Occipital lobe (tissue), 3 donors: ENCODE measurements at places on chromosomes 5 and 9. TPM values are rescaled to one million over a fixed set of nuclear protein-coding genes. Genes with fewer than 3 reads are reported as not detected.

DNA sequence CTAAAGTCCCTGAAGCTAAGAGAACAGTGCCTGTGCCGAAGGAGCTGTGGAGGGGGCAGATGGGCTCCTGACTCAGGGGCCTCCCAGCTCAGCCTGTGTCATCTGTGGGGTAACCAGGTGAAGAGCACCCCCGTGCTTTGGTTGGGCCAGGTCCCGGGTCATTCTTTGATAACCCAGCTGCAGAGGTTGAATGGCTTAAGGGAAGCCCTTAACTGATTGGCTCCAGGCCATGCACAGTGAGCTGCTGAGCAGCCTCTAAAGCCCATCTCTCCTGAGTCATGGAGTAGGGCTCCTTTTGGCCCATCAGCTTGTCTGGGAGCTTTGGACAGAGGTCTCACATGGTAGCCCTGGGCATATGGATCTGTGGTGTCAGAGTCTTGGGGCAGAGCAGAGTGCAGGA lies 28.7 kb downstream of the COL27A1 start:
- DNase-seq = no peak

DNA sequence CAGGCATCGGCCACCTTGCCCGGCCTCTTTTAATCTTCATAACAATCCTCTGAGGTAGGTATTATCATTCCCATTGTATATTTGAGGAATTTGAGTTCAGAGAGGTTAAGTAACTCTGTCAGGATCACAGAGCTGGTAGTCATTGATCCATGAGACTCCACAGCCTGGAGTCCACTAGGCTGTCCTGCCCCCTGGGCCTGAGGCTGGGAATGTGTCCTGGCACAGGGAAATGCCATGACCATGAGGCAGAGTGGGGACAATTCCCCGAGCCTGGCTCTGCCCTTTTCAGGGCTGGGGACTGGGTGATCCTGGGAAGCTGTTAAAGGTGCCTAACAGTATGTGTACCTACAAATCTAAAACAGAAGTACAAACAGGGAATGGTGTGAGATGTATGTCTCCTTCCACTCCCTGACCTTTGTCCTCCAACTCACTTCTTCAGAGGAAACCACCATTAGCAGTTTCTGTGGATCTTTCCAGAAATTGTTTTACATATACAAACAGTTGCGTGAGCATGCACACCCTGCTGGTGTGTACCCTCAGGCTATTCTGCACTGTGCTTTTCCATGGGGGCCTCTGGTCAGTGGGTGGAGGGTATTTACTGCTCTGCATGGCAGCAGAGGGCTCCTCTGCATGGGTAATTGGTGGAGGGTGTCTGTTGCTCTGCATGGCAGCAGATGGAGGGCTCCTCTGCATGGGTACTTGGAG lies 53.8 kb downstream of the NDST1 start:
- DNase-seq = no peak

The PDE6A gene
- not detected for total RNA-seq

DNA sequence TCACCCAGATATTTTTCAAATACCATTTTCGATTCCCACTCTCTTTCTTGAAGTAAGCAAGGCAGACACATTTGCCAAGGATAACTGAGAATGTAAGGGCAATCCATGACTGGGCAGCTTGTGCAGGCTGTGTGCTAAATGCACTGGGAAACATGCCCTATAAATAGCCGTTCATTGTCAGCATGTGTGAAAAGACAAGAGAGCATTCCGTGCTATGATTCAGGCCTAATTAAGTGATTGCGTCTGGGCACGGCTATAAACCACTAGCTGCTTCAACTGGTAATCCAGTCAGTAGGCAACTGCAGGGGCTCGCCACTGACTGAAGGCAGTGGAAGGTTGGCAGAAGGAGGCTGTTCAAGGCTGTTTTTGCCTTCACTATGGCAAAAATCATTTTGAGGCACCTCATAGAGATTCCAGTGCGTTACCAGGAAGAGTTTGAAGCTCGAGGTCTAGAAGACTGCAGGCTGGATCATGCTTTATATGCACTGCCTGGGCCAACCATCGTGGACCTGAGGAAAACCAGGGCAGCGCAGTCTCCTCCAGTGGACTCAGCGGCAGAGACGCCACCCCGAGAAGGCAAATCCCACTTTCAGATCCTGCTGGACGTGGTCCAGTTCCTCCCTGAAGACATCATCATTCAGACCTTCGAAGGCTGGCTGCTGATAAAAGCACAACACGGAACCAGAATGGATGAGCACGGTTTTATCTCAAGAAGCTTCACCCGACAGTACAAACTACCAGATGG lies at the start of gene HSPB3:
HSPB3 (plus strand) TSS at position 287 of the 745 bp plus-strand sequence; CDS start at position 378, 91 bp downstream.
- DNase-seq = peak; percentile 56

The TAF11L10 gene
- not detected for total RNA-seq

The HACD4 gene
- total RNA-seq = 0.94 TPM

DNA sequence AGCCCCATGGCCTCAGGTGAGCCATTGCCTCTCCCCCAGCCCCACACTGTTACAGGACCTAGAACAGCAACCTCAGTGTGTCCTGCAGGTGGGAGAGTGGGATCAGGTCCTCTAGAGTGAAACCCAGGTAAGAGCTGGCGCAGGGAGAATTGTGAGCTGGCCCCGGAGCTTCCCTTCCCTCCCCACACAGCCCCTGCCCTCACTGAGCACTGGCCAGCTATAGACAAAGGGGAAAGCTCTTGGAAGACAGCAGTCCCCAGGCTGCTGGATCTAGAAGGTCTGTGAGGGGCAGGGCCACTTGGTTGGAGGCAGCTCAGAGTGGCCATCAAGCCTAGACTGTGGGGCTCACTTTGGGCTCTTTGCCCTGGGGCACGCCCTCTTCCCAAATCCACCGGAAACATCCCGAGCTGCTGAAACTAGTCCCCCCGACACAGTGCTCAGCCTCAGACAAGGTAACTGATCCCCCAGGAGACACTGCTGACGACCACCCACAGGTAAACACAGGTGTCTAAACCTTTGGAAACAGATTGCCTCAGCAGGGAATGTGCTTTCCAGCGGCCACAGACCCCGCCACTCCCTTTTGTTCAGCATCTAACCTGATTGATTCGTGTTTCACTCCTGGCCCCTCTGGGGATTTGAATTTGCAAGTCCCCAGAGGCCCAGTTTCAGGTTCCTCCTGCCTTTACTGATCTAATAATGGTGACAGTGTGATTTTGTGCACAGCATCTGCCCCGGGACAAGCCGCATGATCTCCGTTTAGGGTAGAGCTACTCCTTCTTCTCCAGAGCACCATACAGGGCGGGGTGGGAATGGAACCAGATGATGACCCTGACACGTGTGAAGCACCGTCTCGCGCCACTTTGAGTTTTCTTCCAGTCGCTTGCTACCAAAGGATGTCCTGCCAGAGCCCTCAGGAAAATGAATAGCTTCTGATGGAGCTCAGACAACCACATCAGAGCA lies 42.2 kb upstream of the ADAMTS2 start:
- DNase-seq = no peak

The SEC24A gene
- total RNA-seq = 22.9 TPM

- DNase-seq = no peak
Observed at GRCh38 chr5:127307868-127308267, 17.3 kb downstream of the MEGF10 start.

DNA sequence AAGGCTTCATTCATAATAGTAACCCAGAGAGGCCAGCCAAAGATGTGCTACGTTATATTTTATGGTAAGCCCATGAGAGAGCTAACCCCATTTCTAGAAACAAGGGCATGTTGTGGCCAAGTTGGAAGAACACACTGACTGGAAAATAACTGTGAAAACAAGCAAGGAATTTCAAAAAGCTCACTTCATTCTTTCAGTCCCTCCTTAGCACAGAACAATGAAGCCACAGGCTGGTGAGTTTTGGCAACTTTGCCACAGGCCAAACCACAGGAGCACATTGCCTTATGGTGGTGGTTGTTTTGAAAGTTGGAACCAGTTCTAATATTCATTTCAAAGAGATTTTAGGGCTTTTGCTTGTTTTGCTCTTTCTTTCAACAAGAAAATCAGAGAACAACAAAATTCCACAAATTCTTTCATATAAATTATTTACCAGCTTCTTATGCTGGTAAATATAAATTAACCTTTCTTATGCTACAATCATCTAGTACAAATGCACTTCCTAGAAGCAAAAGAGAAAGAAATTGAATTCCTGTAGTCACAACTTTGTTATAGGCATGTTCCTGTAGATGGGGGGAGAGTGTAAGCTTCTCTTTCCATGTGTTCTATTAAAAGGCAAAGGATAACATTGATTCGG lies 225.4 kb upstream of the RFX3 start:
- no peak for DNase-seq

The NKD2 gene
- 3.0 TPM for total RNA-seq

GRCh38 chr9:109238125-109238524 lies 71.1 kb upstream of the FRRS1L start:
- no peak for DNase-seq

DNA sequence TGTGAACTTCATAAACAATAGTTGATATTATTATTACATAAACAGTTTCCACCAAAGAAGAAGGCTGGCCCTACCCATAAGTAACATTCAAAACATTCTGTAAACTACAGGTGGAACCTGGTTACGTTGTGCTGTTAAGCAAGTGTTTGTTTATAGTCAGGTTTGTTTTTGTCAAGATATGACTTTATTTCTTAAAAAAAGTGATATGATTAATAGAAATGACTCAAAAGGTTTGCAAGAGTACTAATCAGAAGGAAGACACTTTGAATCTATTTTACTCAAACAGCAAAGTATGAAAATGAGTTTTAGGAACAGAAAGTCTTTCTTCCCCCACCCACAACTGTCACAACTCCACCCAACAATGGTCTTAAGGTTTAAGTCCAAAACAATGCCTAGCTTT lies 220.8 kb downstream of the PLK2 start:
- no peak for DNase-seq

DNA sequence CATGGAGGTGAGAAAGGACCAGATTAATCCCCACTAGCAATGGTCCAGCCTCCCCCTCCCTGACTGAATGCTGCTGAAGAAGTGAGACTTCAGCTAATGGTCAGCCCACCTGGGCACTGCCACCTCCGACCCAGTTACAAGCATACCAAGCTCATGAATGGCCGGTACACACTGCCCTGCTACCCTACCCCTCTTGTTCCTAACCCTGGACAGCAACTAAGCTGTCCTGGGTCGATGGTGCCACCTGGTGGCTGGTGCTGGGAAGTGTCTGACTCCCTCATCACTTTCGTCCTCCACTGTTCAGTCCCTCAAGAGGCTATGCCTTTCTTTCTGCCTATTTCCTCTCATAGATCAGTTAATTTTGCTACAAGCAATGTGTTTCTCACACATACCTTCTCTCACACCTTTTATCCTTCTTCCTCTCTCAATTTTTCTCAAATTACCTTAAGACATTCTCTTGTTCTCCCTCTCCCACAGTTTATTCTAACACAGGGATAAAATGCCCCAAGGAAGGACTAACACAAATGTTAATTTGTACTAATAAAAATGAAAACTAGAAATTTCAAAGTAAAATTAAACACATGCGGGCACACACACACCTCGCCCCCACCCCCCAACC lies 42.4 kb downstream of the PAX5 start:
- DNase-seq = no peak

- peak; percentile 68 for DNase-seq
Observed at GRCh38 chr5:138489683-138490061, 24.4 kb downstream of the EGR1 start.

DNA sequence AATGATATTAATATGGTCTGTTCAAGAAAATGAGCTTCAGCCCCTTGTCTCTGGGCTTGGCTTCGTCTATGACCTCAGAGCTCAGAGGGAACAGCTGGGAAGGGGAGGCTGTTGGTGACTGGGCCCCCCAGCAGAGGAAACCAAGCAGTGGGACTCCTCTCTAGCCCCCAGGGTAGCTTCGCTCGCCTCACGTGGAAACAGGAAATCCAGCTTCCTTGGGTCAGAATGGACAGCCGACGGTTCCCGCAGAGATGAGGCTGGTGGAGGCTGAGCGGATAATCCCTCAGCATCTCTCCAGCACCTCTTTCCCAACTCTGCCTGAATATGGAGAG lies 37.2 kb upstream of the ICE1 start:
- DNase-seq = no peak

DNA sequence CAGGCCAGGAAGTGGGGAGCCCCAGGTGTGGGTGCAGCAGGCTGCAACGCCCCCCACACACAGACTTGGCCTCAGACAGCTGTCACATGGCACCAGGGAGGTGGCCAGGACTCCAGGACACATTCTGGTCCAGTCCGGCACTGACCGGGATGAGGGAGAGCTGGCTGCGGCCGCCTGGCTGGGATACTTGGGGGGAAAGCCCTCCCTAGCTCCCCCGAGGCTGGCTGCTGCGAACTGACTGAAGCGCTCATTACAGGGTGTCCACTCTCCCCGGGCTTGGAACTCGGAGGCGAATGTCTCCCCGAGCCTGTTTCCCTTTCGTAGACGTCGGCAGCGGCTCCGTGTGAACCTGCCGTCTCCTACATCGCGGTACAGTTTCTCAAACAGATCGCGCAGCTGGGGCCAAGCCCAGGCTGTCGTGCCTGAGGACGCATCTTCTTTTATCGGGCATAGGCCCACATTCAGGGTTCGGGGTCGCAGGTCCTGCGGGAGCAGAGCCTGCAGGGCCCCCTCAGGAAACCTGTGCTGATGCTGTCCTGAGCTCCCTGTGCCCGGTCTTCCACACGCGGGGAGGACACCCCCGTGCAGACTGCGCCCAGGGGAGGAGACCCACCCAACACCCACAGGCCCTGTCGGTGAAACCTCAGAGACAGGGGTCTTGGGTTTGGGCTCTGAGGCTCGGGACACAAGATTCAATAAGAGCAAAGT lies 19.8 kb downstream of the NACC2 start:
- no peak for DNase-seq

- DNase-seq = no peak
Observed at GRCh38 chr5:177389241-177390169, 5.3 kb downstream of the SLC34A1 start.

The SPINK6 gene
- not detected for total RNA-seq

The NDST1 gene
- total RNA-seq = 23.1 TPM

DNA sequence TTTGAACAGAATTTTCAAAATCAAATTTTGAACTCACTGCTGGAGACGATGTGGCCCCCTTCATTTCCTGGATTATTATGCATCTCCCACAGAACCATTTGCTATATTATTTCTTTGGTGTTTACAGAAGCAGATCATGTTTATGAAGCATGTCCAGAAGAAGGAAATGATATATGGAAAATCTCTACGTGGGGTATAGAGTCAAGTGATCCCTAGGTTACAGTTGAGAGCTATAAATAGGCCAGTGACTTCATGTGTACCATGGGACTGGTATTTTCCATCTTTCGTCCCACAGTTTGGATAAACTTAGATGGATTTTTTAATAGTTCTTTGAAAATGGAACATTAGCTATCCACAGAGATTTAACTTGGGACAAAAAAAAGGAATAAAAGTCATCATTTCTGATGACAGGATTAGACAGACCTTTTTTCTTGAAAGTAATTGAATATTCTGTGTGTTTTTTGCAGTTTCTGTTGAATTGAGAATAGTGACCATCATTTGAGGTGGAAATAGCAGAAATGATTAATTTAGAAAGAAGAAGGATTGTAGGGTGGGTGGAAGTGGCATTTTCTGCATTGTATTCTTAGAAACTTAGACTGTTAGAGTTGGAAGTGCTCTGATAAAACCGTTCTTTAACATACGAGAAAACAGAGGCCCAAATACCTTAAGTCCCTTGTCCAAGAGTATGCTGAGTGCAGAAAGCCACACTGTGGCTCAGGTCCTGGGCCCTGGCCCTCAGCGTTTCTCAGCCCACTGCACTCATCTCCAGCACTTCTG lies 136.4 kb downstream of the PIP5K1B start:
- no peak for DNase-seq

- DNase-seq = no peak
Observed at GRCh38 chr5:81579262-81579924, 171.5 kb downstream of the SSBP2 start.

- no peak for DNase-seq
Observed at GRCh38 chr5:76111477-76112174, 28.4 kb downstream of the SV2C start.
